ENCODE measurements at places on chromosomes 2 and 18.

GRCh38 chr18:33356735-33357134 lies 83.8 kb downstream of the CCDC178 start:
- no peak for DNase-seq

DNA sequence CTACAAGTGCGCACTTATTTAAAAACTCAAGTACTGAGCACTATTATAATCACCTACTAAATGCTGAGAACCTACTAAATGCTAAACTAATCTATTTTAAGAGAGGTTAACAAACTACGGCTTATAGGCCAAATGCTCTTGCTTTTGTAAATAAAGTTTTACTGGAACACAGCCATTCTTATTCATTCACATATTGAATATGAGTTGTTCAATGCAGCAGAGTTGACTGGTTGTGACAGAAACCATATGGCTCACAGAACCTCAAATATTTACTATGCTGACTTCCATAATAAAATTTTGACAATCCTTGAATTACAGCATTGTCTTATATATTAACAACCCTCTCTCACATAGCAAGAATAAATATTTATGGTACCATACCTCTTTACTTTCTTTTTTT lies 103.2 kb downstream of the ZNF521 start:
- DNase-seq = no peak

DNA sequence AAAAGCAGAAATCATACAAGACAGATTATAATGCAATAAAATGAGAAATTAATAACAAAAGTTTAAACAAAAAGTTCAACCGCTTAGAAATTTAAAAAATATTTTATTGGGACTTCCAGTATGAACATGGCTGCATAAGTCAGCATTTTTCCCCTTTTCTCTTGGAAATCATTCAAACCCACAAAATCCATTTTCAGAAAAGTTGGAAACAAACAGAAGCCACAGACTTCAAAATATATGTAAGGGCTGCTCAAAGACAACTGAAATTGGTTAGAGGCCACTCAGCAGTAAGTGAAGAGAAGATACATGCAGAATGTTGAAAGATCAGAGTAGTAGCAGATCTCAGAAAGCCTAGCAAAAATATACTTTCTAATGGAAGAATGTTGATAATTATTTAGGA lies 194.0 kb downstream of the DYSF start:
- DNase-seq = no peak

GRCh38 chr18:68784071-68784470 lies 13.8 kb upstream of the CCDC102B start:
- no peak for DNase-seq

GRCh38 chr2:69214898-69215297 lies 172.1 kb downstream of the GFPT1 start:
- DNase-seq = no peak

GRCh38 chr2:150097901-150098531 lies 389.5 kb downstream of the RND3 start:
- no peak for DNase-seq

GRCh38 chr2:218810256-218810655 lies 21.3 kb downstream of the PRKAG3 start:
- no peak for DNase-seq

DNA sequence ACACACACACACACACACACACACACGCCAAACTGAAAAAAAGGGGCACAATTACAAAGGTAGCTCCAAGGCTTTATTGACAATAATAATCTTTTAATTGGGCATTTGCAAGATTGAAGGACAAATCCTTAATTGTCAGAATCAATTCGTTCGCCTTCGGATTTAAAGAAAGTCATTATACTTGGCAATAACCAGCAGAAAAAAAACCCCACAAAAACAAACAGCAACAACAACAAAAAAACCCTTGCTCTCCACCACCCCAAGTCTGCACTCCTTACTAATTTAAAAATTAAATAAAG lies 1.8 kb upstream of the HOXD8 start:
- DNase-seq = no peak

DNA sequence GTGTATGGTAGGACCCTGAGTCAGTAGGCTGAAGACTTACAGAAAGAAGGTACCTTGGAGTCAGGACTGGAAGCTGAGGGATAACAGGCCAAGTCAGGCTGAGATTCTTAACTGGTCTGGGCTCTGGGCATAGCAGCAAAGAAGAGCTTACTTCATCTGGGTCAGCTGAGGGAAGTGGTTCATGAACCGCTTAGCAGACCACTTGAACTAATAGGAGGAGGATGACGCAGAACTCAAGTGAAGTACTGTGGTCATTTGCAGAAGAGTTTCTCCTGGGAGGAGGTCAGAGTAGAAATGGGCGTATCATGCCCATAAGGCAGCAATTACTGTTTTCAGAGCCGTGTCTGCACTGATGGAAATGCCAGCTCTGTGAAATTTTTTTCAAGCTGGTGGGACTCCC lies 164.5 kb downstream of the LCLAT1 start:
- DNase-seq = no peak

DNA sequence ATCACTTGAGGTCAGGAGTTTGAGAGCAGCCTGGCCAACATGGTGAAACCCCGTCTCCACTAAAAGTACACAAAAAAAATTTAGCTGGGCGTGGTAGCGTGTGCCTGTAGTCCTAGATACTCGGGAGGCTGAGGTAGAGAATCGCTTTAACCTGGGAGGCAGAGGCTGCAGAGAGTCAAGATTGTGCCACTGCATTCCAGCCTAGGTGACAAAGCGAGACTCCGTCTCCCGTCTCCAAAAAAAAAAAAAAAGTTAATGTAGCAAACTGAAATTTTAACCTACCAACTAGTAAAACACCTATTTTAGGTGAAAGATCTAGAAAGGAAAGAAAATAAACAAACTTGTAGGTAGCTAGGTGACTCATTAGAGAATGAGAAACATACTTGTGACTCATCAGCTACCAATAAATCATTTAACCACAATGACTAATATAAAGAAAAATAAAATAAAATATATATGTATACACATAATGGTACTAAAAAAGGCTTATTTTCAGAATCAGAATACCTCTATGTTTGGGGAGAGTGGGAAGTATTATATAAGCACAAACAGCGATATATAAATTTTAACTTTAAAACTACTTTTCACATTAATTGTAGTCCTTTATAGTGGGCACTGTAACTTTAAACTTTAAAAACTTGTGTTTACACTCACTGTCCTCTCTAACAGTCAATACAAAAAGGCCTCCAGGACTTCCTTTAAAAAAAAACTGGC lies 36.6 kb downstream of the DARS1 start:
- peak; percentile 52 for DNase-seq

- DNase-seq = no peak
Observed at GRCh38 chr2:30459140-30459539, 12.1 kb downstream of the LCLAT1 start.

DNA sequence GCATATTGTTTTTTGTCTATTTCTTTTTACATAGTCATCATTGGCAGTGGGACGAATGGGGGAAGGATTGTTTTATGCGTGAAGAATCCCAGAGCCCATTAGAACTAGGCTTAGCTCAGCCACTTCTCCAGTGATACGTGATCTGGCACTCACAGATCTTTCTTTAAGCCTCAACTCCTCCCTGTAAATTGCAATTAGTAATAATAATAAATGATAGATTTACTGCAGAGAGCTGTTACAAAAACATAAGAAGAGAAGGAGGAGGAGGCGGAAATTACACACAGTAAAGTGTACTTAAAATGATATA lies 629.3 kb downstream of the NRXN1 start:
- no peak for DNase-seq

- no peak for DNase-seq
Observed at GRCh38 chr18:3623769-3624545, 174.0 kb downstream of the TGIF1 start.

DNA sequence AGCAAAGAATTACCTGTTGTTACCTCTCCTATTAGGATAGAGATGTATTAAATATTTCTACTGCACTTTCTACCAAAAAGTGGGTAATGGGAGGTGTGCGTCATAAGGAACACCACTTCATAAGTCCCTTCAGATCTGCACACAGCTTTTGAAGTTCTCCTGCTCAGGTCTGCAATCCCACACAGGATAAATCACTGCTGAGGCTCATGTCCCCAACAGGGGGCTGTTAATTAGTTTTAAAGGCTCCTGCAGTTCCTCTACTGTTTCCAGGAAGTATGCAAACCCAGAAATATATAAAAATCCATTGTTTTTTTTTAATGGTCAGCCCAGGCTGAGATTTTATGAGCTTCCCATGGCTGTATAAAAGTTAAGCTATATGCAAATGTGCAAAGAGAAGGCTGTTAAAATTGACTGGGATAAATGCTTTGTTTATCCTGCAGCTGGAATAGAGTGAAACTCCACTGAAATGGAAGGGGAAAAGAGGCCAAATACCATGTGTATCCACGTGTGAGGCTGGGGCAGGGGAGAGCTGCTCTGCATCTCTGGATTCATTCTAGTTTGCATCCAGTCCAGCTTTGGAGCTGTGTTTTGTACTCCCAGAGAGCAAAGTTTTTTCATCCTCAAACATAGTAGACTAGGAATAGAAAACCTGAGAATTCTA lies 903.7 kb downstream of the TDRD15 start:
- no peak for DNase-seq

GRCh38 chr2:33068261-33068660 lies 121.5 kb downstream of the LTBP1 start:
- DNase-seq = no peak

GRCh38 chr2:148184976-148185375 lies 164.1 kb downstream of the MBD5 start:
- no peak for DNase-seq

- no peak for DNase-seq
Observed at GRCh38 chr18:11324956-11325882, 175.8 kb upstream of the PIEZO2 start.

GRCh38 chr2:233247116-233247515 lies 4.4 kb upstream of the ATG16L1 start:
- no peak for DNase-seq

DNA sequence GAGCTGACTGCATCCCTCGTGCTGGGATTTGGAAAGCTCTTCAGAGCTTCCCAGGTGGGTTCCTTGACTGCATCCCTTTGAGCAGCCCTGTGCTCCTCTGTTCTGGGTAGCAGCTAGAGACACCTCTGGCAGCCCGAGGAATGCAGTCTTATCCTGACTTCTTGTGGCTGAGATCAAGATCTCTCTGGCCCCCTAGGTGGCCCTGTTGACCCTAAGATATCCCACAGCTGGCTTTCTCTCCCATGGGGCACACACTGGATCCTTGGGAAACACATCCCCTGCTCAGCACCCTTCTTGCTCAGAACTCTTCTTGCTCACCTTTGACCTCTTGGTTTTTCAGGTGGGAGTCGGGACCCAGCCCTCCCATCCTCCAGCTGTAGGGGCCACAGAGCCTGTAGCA lies 237.2 kb downstream of the TSN start:
- DNase-seq = no peak

GRCh38 chr18:36724591-36725001 lies 104.2 kb downstream of the TPGS2 start:
- DNase-seq = no peak

DNA sequence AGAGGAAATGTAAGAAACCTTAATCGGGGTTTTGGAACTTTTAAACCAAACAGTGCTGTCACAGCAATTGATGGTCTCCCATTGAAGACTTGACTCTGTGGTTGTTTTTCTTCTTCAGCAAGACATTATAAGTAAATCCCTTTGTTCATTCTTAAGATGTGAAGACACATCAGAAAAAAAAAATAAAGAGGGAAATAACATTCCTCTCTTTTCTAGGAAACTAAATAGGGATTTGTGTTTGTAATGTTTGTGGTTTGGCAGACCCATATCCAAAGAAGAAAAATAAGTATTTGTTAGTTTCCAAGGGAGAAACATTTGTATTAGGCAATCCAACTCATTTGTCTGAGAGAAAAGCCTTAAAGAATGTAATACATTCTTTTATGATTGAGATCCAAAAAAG lies 359.9 kb downstream of the DSC3 start:
- no peak for DNase-seq

- DNase-seq = no peak
Observed at GRCh38 chr18:26710470-26711096, 154.9 kb downstream of the AQP4 start.

DNA sequence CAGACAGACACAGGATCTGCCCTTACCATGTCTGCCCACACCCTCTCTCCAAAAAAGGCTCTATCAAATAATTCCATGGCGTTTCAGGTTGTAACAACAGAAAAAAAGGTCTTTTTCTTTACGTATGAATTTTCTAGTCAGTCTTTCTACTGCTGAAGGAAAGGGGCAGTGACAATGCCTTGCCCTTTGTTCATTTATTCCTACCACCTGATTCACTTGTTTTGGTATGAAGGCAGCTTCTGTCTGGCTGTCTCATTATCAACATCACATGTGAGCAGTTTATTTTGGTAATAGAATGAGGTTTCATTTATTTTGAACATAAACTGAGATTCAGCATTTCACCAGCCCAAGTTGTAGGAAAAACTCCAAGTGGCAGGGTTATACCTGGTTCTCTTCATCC lies 94.3 kb upstream of the KLF7 start:
- DNase-seq = no peak

DNA sequence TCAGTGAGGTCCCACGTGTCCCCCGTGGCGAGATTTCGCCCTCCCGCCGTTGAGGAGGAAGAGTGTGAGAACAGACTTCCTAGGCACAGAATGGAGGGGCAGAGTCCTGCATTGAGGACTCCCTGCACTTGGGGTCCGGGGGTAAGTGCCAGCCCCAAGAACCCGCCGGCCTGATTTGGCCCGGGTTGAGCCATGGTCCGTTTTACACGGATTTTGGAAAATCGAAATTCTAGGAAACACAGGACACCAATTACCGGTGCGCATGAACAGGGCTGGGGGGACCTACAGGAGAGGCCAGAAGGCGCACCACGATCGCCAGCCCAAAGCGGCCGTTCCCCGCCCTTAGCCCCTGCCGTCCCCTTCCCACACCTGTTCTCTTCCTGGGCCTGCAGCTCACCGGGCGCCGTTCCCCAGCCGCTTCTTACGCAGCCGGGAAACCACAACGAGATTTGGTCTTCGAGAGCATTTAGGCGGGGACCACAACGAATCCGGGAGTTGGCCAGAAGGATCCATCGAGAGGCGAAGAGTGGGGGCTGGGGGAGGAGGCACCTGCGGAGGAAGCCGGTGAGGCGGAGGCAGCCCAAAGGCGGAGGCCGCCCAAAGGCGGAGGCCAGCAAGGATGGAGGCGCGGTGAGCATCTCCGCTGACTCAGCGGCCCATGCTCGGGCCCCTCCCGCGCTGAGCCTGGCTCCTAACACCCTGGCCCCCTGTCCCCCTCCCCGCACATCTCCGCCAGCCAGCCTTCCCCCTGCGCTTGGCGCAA lies 464 bp upstream of the TLX2 start:
- no peak for DNase-seq

DNA sequence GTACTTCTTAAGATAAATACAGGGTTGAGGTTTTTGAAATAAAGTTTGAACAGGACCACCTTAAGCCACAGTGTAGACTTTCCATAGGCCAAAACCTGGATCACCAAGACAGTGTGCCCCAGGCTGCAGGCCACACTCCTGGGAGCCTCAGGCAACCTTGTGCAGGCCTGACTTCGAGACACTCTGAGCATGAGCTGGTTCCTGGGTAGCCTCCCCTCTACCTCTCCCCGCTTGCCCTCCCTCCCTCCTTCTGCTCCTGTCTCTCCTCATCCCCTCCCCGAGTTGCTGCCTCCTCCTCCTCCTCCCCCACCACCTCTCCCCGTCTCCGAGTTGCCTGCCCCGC lies 10.6 kb upstream of the PROC start:
- no peak for DNase-seq

DNA sequence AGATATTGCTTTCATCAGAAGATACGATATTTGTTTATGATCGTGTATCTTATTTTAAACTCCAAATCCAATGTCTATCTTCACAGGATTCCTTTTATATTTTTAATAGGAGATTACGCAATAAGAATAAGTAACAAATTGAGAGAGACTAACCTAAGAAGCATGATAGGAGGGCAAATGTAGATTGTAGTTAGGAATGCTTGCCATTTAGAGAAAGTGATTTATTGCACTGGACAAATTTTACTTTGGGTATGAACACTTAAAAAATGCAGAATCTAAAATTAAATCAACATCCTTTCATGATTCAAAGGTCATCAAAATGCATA lies 563.4 kb upstream of the POU3F3 start:
- DNase-seq = no peak

Data from natural killer cell (primary cell).